ENCODE measurements at places on chromosomes 13 and 19.

DNA sequence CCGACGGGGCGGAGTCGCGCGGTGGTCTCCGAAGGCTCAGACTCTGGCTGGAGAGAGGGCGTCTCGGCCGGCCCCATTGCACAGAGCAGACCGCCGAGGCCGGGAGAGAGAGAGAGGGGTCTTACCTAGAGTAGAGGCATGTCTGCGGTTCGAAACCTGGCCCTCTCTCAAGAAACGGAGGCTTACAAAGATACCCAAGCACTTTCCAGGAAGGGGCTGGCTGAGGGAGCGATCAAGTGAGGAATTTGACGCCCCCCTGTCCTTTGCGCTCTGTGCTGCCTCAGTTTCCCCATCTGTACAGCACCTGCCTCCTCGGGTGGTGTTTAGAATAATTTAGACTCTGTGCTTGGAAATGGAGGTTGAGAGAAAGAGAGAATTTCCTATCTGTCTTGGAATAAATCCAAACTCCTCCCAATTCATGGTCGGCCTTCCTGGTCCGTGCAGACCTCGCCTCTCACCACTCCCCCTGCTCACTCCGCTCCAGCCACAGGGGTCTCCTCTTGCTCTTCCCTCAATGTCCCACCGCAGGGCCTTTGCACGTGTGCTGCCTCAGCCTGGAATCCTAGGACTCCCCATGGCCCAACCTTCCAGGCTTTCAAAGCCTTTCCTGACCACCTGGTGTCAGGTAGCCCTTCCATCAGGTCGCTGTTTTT, 658 bp upstream of the ISOC2 start:
- no peak for DNase-seq

- no peak for DNase-seq
Observed at GRCh38 chr13:76894401-76895110, 8.4 kb upstream of the KCTD12 start.

- DNase-seq: no peak
Observed at GRCh38 chr13:31947105-31947504, 84.5 kb upstream of the FRY start.

DNA sequence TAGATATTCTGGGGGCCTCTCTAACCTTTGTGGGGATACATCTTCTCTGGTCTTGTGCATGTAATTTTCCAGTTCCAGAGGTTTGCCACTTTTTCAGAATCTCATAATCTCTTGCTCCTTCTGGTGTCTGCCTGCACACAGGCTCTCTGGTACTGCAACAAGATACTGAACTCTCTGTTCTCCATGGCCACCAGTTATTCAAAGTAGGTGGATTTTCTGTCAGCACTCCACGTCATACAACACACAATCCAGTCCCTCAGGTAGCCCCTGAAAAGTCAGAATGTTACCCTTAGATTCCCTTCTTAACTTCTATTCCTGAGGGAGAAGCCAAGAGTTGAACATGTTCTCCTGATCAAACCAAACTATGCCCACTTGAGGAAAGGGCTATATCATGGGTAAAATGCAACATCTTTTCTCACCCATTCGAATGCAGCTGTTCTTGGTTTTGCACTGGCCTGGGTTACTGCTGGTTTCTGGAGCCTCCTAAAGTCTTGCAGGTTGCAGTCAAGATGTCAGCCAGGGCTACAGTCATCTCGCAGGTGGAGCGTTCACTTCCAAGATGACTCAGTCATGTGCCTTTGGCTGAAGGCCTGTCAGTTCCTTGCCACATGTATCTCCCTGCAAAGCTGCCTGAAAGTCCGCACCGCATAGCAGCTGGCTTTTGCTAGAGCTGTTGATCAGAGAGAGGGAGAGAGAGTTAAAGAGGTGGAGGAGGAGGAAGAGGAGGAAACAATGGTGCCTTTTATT, 57.7 kb upstream of the TUBA3C start:
- no peak for DNase-seq

- no peak for DNase-seq
Observed at GRCh38 chr19:12596485-12596884, 14.1 kb downstream of the ZNF490 start.

- no peak for DNase-seq
Observed at GRCh38 chr19:40224342-40225150, 1.9 kb downstream of the CCNP start.

GRCh38 chr19:4705413-4706131, 18.1 kb downstream of the DPP9 start:
- no peak for DNase-seq

- no peak for DNase-seq
Observed at GRCh38 chr13:66556306-66556705, 673.8 kb downstream of the PCDH9 start.

GRCh38 chr19:44909775-44910174, 4.2 kb downstream of the APOE start:
- no peak for DNase-seq

GRCh38 chr13:113882267-113882630, 18.4 kb upstream of the GAS6 start:
- DNase-seq: no peak

- DNase-seq: peak; percentile 14
Observed at GRCh38 chr19:46924874-46925547, 64.2 kb downstream of the ARHGAP35 start.

DNA sequence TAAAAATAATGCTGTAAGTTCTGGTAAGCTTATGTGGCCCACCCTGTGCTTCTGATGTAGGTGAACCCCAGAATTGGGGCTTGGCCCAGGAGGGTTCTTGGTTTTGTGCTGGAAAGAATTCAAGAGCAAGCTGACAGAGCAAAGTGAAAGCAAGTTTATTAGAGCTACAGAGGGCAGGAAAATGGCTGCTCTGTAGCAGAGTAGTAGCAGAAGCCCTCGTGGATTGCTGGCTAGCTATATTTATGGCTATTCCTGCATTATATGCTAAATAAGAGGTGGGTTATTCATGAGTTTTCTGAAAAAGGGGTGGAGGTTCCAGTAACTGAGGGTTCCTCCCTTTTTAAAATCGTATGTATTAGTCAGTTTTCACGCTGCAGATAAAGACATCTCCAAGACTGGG, 20.6 kb upstream of the ZNF599 start:
- no peak for DNase-seq

- no peak for DNase-seq
Observed at GRCh38 chr13:100976993-100977392, 302.4 kb upstream of the TMTC4 start.

DNA sequence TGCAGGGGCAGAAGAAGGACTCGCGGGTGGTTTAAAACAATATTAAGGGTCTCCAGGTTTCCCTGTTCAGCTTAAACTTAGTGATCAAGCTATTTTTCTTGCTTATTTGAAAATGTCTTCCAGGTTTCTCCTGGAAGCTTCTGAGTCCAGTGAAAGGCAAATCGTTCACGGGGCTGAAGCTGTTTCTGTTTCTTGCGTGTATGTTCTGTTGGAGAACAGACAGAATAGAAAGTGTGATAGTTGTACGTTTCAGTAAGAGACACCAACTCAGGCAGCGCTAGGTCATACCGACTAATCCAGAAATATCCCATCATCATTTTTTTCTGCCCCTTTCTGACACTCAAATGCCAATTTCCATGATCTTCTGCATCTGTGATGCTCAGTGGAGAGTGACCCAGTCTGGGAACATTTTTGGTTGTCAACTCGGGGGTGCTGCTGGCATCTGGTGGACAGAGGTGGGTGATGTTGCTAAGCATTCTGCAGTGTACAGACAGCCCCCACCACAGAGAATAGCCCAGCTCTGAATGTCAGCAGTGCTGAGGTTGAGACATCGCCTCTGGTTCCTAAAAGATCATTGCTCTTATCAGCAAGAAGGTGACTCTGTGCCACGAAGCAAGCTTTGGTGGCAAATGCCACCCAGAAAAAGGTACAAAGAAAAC, 4.3 kb downstream of the KLF2 start:
- DNase-seq: peak; percentile 30

DNA sequence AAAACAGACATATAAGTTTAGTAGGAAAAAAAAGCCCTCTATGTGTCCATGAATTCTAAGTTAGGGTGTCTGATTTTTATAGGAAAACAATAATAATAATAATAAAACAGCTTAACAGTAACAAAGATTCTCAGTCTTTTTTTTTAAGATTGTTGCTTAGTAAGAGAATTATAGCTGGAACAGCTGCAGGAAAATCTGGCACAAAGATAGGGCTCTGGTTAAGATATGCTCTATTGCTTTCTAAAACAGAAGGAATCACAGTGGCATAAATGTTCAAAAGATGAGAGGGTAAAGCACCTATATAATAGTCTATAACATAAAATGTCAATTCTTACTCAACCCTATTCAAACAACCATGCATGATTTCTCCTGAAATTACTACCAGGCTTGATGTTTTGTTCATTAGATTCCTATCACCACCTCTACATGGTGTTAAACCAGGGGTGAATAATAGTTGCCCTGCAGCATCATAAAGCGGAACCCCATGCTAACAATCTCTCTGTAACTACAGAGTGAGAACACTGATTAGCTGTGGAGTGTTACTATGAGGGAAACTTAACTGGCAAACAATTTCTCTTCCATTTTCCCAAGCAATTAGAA, 541.4 kb upstream of the MIR17HG start:
- no peak for DNase-seq

DNA sequence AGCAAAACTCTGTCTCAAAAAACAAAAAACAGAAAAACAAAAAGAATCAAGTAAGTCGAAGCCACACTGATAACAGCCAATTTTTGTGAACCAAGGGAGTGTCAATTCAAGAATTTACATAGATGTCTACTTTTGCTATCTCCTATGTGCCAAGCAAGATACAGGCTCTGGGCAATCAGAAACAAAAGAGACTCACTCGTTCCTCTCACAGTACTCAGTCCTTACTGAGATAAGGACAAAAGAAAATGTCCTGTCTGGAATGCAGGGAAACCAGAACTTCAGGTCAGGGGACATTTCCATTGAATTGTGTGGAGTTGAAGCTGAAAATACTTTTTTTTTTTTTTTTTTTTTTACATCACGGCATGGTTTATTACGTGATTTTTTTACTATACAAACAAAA, 53.0 kb downstream of the NLRP12 start:
- no peak for DNase-seq

DNA sequence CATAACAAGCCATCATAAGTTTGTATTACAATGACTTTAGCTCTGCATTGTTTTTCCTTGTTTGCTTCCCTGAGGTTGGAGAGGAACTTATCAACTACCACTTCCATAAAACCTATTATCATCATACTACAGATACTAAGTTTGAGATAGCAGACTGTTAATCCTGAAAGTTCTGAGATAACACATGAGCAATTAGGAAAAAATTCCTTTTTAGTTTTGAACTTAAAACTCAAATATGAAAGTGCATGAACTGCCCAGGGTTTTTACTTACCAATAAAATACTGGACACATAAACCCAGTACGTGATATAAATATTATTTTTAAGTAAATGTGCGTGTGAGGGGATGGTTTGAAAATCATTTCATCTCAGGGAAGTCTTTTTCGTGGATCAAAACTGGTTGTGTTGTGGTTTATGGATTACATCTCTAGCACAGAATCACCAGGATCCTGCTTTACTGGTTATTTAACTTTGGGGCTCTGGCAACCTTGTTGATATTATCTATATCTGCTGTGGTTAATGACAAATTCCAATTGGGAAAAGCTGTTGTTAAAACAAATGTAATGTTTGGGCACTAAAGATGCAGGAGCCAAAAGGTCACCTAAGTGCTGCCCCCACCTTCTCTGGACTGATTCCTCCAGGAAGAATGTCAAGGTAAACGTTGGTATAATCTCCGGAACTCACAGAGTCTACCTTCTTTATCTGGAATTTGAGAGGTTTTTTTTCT, 12.4 kb downstream of the CDX2 start:
- no peak for DNase-seq

- no peak for DNase-seq
Observed at GRCh38 chr13:27036236-27036981, 135.2 kb downstream of the USP12 start.

GRCh38 chr13:110263888-110264287, 43.1 kb downstream of the COL4A1 start:
- no peak for DNase-seq

- no peak for DNase-seq
Observed at GRCh38 chr13:49082653-49083536, 107.2 kb downstream of the FNDC3A start.

GRCh38 chr19:38813323-38813722, 578 bp upstream of the LGALS4 start:
- no peak for DNase-seq

DNA sequence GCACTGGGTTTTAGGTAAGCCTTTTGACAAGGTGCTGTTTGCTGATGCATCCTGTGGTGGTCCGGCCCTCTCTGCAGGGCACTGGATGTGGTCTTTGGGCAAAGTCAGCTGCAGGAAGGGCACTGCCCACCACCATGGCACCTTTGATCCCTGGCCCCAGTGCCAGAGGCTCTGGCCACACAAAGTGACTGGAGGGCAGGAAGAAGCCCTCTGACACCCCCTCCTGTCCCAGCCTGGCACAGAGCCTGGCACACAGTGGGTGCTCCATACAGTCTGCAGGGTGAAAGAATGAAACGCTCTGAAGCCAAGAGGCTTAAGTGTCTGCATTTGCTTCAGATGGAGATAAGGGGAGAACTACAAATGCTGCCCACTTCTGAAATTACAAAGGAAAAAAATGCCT, 47.6 kb upstream of the CNMD start:
- no peak for DNase-seq
